ENCODE measurements at places on chromosomes 4 and X.

DNA sequence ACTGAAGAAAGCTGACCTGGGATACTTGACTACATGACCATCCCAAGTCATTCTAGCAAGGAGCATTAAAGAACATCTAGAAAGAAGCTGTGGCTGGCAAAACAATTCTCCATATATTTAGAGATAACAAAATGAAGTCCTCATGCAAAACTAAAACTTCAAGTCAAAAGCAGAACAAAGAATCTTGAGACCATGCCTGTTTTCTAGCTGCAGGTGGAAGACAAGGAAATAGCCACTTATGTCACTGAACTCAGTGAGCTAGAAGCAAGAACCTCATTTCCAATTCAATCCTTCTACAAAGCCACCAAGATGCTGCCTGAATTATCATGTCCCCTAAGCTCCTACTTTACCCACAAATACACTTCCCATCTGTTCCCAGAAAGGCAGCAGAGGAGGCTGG is 13.8 kb downstream of the USP46 start:
- DNase-seq, result no peak

GRCh38 chr4:107006218-107006617 is 29.9 kb downstream of the DKK2 start:
- DNase-seq, result no peak

DNA sequence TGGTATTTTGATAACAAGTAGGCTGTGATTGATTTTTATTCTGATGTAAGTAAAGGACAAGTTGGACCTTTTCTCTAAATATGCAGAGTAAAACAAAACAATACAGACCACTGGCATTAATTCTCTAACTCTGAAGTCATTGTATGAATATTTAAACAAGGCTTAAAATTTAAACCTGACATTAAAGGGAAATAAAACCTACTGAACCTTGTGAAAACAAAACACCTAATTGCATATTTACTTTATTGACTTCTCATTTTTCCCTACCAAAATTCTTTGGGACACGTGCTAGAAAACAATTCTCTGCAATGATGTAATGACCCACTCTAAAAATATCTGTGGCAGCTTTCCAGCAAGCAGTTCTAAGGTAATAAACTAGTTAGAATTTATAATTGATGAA is 369.7 kb upstream of the TRAM1L1 start:
- no peak for DNase-seq

- peak; percentile 77 for DNase-seq
Observed at GRCh38 chrX:13059637-13060499, 15.4 kb upstream of the FAM9C start.

DNA sequence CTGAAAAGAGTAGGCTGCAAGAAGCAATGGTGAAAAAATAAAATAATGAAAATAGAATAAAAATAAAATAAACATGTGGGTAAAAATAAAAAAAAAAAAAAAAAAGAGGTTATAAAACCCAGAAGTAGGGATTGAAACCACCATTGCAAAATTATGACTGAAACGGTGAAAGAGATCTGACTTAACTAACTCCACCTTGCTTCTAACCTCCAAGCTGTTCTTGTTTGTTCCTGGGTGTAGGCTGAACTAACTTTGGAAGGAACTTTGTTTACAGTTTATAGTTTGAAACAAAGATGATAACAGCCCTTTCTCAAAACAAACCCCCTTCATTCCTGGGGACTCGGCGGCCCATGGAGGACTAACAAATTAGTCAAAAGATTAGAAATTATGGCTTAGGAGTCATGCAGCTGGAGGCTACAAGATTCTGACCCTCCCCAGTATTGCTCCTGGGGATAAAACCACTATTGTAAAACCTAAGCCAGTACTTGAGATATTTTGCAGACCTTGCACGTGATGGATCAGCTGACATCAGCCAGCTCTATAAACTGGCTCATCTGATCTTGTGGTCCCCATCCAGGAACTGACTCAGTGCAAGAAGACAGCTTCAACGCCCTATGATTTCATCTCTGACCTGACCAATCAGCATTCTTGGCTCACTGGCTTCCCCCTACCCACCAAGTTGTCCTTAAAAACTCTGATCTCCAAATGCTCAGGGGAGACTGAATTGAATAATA is 30.4 kb downstream of the DDX60L start:
- peak; percentile 70 for DNase-seq

- DNase-seq, result peak; percentile 95
Observed at GRCh38 chr4:13980317-13981310, 353.1 kb upstream of the BOD1L1 start.

DNA sequence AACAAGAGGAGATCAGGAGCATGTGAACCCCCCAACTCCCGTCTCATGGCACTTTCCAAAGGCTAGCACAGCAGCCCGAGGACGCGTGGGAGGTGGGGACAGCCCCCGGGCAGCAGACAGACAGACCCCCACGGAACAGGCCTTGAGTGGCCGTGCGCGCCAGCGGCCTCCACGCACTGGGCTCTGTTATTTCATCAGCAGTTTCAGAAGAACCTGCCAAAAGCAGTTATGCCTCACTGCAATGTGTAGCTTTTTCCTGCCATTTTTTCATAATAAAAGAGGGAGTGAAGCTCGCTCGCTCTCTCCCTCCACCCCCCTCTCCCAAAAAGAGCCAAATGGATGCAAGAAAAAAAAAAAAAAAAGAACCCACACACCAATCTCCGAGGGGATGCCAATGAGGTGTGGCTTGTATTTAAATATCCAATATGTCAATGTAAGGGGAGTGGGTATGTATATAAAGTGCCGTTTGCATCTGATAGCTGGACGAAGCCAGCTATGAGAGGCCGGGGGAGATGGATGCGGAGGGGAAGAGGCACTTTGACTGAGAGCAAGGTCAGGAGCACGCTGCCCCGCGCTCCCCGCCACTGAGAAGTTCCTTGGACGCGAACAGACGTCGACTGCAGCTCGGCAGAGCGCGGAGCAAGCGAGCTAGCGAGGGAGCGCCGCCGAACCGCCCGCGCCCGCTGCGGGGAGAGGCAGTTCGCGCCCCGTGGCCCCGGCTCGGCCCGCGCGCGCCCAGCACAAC is at the start of gene FGF16:
FGF16 (plus strand) TSS at position 482 of the 745 bp plus-strand sequence. CDS start 286 bp downstream, outside the sequence.
- DNase-seq, result no peak

- no peak for DNase-seq
Observed at GRCh38 chrX:109831326-109831985, 98.4 kb upstream of the ACSL4 start.

GRCh38 chr4:7487998-7488671 is 53.4 kb upstream of the PSAPL1 start:
- DNase-seq, result no peak

GRCh38 chr4:20395160-20395773 is 143.6 kb downstream of the SLIT2 start:
- peak; percentile 46 for DNase-seq

GRCh38 chrX:135484641-135485289 is 35.7 kb upstream of the INTS6L start:
- peak; percentile 59 for DNase-seq

- DNase-seq, result no peak
Observed at GRCh38 chr4:174281182-174281737, 2.2 kb downstream of the FBXO8 start.
